ENCODE measurements at places on chromosomes 16 and 17.

DNA sequence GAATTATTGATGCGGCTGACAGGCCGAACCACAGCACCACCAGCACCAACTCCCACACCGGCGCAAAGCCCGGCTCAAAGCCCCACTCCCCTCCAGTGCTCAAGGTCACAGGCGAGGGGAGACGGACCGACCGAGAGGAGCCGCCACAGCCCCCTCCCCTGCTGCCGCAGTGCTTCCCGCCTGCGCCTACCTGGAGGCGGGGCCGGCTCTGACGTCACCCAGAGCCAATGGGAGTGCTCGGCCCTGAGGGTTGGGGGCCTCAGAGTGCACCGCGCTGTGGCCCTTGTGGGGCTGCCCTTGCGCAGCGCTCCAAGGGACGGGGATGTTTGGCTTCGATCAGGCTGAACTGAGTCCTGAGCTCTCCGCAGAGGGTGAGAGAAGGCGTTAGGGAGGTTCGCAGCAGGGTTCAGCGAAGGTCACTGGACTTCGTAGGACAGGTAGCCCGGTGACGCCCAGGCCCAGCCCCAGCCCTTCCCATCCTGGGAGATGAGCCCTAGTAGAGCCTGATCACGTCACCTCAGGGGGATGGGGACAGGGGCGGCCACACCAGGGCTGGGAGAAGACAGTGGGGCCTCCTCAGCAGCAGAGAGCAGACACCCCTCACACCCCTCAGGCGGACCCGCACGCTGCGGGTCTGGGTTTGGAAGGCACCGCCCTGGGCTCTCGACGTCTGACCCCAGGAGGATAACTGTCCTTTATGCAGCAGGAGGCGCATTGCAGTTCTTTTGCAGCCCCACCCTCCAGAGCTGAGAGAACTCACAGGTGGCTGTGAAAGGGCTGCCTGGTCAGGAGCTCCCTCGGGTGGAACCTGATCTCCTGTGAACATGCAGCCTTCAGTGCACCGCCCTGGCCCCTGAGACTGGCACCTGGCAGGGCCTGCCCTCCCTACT is 1.5 kb downstream of the NDRG4 start:
- DNase-seq, result peak; percentile 70

- peak; percentile 86 for DNase-seq
These were observed 38.5 kb downstream of the PIEZO1 start for GRCh38 chr16:88746506-88746905.

- DNase-seq, result no peak
These were observed 1.8 kb downstream of the MGRN1 start for GRCh38 chr16:4626396-4626795.

DNA sequence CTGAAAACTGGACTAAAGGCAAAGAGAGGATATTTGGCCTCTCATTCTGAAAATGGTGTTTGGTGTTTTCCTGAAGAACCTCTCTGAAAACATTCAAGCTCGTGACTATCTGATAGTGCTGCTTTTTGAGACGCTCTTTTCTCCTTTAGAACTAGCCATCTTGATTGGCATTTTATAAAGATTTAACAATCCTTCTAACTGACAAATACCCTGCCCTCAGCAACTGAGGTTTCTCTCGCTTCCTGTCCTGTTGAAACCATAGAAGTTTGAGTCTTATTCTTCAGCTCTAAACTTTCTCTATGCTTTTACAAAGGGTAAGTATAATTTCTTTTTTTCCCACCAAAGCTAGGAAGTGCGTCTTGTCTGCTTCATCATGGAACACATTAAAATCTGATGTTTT is 13.3 kb downstream of the CNEP1R1 start:
- no peak for DNase-seq

GRCh38 chr17:81913394-81914102 is 2.3 kb upstream of the PCYT2 start:
- DNase-seq, result no peak

DNA sequence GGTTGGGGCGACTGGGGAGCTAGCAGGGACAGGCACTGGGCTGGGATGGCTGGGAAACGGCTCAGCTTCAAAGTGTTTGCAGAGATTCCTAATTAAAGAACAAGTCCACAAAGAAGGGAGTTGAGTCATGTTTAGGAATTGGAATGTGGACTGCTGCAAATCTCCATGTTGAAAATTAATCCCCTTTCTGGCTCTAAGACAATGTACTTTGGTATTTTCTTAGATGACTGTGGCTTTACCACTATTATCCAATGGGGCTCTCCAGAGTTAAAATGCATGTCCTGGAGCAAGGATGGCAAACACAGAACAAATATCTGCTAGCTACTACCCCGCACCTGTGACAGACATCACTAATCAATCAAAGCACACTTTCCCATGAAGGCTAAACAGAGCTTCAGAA is 22.2 kb upstream of the WSCD1 start:
- DNase-seq, result no peak

DNA sequence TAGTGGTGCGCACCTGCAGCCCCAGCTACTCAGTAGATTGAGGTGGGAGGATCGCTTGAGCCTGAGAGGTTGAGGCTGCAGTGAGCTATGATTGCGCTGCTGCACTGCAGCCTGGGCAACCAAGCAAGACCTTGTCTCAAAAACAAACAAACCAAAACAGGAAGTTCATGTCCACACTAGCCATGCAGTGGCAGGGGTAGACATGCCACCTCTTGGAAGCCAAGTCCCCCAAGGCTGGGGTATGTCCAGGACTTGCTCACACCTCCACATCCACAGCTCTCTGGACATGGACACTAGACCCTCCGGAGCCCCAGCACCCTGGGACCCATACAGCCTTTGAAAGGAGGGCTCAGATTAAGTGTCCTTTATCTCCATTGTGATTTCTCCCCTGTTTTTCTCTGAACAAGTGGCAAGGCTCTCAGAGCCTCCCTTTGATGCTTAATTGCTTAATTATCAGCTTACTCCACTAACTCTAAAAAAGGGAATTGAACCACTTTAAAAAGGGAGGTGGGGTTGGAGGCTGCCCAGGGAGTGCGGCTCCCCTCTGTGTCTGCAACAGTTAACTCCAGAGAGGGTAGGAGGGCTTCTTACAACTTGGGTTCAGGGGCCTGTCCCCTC is 424.6 kb upstream of the C16orf82 start:
- DNase-seq, result no peak

- no peak for DNase-seq
These were observed 56.9 kb upstream of the HAS3 start for GRCh38 chr16:69048328-69049120.

- no peak for DNase-seq
These were observed 20.0 kb downstream of the IST1 start for GRCh38 chr16:71915350-71915749.

- DNase-seq, result no peak
These were observed 12.9 kb downstream of the BBS2 start for GRCh38 chr16:56506941-56507340.

GRCh38 chr17:10226930-10227695 is 28.7 kb upstream of the GAS7 start:
- no peak for DNase-seq

DNA sequence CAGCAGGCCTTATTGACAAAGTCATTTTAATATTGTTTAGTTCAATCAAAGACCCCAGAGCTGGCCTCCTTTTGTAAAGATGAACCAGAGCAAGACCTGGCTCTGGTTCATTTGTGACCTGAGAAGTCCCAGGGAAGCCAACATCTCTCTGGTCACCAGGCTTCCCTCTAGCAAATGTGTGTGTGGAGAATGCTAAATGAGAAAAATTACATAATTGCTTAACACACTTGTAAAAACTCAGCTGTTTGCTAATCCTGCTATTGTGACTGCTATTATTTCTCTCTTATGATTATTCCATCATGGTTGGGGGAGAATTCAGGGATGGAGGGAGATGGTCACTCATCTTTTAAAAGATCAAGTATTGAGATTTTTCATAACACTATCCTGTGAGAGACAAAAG is 94.3 kb upstream of the CLEC3A start:
- DNase-seq, result no peak

GRCh38 chr17:59287891-59288290 is 43.6 kb upstream of the YPEL2 start:
- no peak for DNase-seq
